Brain microvascular endothelial cell (primary cell): ENCODE measurements at places on chromosomes 7 and 10.

DNA sequence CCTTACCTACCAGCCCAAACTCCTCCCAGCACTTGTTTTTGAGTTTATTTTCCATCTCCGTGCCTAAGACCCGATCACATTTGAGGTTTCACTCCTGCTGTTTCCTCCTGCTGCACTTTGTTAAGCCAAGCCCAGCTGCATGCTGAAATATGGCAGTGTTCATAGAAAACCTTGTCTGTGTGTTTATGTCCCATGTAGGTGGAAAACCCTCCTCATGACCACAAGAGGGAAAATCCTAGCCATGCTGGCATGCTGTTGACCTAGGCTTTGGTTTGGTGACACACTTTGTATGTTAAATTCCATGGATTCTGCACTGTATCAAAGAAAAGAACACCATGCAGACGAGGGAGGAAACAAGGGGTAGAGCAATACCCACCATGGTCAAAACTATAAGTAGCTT, 154.4 kb downstream of the CUBN start:
- no peak for DNase-seq

DNA sequence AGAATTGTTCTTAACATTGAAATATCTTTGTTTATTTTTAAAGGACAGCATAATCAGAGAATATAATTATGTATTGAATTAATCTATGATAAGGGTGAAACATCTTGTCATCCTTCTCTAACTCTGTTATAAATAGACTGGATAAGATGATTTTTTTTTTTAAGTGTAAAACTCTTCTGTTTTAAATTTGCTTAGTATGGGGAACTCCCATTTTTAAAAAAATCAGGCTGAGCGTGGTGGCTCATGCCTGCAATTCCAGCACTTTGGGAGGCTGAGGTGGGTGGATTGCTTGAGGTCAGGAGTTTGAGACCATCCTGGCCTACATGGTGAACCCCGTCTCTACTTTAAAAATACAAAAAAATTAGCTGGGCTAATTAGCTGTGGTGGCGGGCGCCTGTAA, 9.4 kb upstream of the HERC4 start:
- DNase-seq = no peak

- DNase-seq = peak; percentile 20
Observed at GRCh38 chr7:77674878-77675277, 21.4 kb upstream of the RSBN1L start.

- DNase-seq = peak; percentile 78
Observed at GRCh38 chr7:33982425-33982786, 77.1 kb downstream of the BMPER start.

- DNase-seq = no peak
Observed at GRCh38 chr10:100413173-100413572, 49.6 kb upstream of the WNT8B start.

- DNase-seq = no peak
Observed at GRCh38 chr7:90094030-90094429, 60.2 kb upstream of the STEAP1 start.

DNA sequence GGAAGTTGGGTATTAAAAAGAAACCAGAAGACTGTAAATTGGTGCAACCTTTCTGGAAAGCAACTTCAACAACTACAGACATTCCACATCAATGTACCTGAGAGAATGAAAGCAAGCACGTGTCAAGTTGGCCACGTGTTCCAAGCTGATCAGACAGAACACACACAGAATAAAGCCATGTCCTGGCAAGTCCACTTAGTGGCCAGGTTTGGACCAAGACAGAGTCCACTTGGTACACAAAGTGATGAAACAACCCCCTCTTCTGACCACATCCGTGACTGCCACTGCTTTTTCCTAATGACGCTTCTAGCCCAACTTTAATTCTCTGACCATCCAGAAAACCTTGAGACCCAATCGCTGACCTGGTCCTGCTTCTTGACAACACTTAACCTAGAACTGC, 109.4 kb downstream of the ABLIM1 start:
- peak; percentile 53 for DNase-seq
